Upper lobe of right lung (tissue), 1 donor: ENCODE measurements at places on chromosomes 2 and 18. TPM values are rescaled to one million over a fixed set of nuclear protein-coding genes. Genes with fewer than 3 reads are reported as not detected.
A peak's percentile ranks its signal among the peaks of the same experiment; 100 is the strongest.

DNA sequence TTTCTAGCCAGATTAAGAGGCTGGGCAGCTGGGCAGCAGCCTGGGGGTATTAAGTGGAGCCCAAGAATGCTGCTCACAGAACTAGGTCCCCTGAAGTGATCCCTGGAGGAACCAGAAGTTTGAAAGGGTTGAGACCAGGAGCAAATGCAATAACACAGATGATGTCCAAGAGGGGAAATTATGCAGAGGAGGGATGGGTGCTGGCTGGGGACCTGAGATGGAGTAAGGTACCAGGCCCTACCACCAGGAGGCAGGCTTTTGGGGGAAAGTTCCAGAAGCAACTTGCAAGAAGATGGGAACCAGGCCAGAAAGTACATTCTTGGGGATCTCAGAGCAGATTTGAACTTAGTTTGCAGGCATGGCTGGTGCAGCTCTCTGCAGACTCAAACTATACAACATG, 175.1 kb downstream of the NCK2 start:
- H3K4me1 ChIP-seq: no peaks in the 10 kb centered on the region
- H3K36me3 ChIP-seq: no peaks in the 10 kb centered on the region
- no peak overlapping the region for H3K27ac ChIP-seq
- H3K27me3 ChIP-seq: no peaks in the 10 kb centered on the region

DNA sequence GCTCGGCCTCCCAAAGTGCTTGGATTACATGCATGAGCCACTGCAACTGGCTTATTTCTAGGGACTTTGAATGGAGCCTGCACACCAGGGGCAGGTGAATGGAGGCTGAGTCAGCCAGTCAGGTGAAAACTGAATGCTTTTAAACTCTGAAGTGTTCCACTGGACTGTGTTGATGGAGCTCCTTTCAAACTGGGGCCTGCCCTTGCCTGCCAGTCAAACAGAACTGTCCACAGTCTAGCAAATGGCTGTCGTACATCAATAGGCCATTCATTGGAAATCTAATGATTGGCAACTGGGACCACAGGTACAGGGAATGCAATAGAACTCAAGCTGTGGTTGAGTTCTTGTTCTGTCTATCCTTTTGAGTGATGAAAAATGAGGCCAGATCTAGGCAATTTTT, 966 bp upstream of the NOSTRIN start:
- H3K4me3 ChIP-seq: no peak overlapping the region
- H3K4me1 ChIP-seq: no peaks in the 10 kb centered on the region

- H3K4me3 ChIP-seq: no peak overlapping the region
- no peaks in the 10 kb centered on the region for H3K27me3 ChIP-seq
- no peaks in the 10 kb centered on the region for H3K36me3 ChIP-seq
- DNase-seq: peak; percentile 46
- no peak overlapping the region for H3K27ac ChIP-seq
- no peaks in the 10 kb centered on the region for H3K4me1 ChIP-seq
Observed at GRCh38 chr2:96098900-96099590, 17.3 kb downstream of the ADRA2B start.

- no peaks in the 10 kb centered on the region for H3K27me3 ChIP-seq
- no peak overlapping the region for H3K27ac ChIP-seq
- no peaks in the 10 kb centered on the region for H3K36me3 ChIP-seq
- DNase-seq: no peak
Observed at GRCh38 chr2:220356076-220356475, 728.6 kb downstream of the SLC4A3 start.

The CREG2 gene
- not detected for total RNA-seq

- H3K36me3 ChIP-seq: no peaks in the 10 kb centered on the region
- H3K27ac ChIP-seq: no peak overlapping the region
- H3K4me3 ChIP-seq: no peak overlapping the region
- H3K27me3 ChIP-seq: no peaks in the 10 kb centered on the region
- no peak for DNase-seq
Observed at GRCh38 chr2:15023221-15023620, 390.7 kb downstream of the LRATD1 start.

The AFF3 gene
- 44.6 TPM for total RNA-seq
